ENCODE measurements at places on chromosomes 5 and 9.

- DNase-seq: no peak
Observed at GRCh38 chr5:111228520-111229220, 4.5 kb downstream of the CAMK4 start.

DNA sequence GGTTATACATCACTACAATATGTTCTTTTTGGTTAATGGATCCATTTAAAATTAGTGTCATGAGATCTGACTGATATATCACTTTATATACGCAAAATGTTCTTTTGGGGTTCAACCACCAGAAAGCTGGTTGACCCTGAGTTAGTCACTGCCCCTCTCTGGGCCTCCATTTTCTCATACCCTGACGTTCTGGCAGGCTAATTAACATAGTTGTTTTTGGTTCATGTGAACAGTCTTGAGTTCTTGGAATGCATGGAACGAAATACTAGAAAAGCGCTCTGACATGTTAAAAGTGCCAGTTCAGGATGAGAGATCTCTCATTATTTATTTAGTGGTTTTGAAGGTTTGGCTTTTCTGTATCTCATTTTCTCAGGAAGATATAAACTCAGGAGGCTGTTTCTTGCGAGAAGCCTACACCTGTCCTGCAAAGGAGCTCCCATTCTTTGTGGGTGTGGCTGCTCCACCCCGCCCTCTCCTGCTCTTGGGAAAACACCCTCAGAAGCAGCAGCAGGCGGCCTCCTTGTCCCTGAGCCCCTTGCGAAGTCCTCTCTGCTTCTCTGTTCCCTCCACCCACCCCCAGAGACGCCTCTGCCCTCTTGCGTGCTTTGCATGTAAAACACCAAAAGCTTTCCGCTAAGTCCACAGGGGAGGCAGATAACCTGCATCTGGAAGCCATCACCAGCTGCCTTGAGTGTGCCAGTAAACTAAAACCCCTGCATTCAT, 302.4 kb upstream of the PANK3 start:
- DNase-seq: no peak

DNA sequence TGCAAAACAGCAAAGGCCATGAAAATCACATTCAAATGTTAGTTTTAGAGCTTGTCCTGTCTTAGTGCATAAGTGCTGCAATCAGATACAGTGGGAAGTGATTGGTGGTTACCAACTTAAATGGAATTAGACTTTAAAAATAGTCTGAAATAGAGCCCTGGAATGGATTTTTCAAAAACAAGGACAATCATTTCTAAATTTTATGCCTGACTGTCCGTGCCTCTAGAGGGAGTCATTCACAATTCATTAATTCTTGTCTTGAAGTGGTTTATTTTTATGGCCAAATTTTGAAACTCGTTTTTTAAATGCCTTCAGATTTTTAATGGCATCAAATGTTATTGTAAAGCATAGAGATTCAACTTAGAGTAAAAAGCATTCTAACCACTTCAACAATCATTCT, 561.8 kb upstream of the DAB2 start:
- peak; percentile 3 for DNase-seq

GRCh38 chr5:87844449-87844848, 424.2 kb downstream of the TMEM161B start:
- DNase-seq: no peak

DNA sequence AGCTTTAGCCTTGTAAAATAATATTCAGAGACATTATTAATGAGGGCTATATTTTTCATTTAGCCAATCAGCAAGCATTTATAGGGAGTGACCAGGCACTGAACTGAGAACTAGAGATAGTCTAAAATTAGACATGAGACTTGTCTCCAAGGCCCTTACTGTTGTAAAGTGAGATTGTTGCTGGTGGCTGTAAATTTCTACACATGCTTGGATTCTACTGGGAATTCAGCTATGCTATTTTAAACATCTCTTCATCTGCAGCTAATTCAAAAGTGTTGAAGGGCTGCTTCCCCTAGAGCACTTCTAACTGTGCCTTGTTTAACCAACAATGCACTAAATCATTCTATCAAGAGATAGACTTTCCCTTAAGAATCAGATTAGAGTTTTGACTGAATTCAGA, 67.4 kb downstream of the CHSY3 start:
- no peak for DNase-seq

DNA sequence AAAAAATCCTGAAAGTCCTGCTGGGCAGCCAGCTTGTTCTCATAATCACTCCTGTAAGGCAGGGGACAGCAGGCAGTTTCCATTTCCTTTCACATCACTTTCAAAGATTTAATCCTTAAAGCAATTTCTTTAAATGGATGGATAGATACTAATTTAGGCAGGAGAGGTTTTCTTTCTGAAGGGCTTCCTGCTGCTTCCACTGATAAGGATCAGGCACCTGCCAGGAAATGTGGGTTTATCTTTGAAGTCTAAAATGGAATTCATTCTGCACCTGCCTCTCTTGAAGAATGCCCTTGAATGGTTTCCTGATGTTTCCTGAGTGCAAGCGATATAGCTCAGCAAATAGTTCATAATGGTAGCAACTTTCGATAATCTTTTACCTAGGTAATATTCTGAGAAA, 64.5 kb downstream of the STARD4 start:
- DNase-seq: no peak

GRCh38 chr9:111198936-111199335, 131.1 kb downstream of the OR2K2 start:
- no peak for DNase-seq

GRCh38 chr5:128304791-128305190, 221.2 kb downstream of the SLC12A2 start:
- no peak for DNase-seq

GRCh38 chr9:118331622-118332045, 627.4 kb downstream of the TLR4 start:
- DNase-seq: peak; percentile 83

DNA sequence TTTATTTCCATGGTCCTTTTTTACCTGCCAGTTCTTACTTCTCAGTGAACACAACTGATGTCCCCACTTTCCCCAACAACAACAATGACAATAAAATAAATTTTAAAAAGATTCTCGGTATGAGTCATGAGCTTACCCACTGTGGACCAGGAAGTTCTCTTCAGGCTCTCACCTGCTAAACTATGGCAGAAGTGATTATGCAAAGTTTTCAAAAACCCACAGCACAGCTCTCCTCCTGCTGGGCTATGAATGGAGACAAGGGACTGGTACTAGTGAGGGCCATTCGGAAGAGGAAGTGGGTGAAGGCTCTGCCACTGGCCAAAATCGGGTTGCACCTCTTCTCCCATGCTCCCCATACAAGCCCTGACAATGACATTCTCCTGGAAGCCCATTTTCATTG, 429.4 kb downstream of the PIK3R1 start:
- no peak for DNase-seq

DNA sequence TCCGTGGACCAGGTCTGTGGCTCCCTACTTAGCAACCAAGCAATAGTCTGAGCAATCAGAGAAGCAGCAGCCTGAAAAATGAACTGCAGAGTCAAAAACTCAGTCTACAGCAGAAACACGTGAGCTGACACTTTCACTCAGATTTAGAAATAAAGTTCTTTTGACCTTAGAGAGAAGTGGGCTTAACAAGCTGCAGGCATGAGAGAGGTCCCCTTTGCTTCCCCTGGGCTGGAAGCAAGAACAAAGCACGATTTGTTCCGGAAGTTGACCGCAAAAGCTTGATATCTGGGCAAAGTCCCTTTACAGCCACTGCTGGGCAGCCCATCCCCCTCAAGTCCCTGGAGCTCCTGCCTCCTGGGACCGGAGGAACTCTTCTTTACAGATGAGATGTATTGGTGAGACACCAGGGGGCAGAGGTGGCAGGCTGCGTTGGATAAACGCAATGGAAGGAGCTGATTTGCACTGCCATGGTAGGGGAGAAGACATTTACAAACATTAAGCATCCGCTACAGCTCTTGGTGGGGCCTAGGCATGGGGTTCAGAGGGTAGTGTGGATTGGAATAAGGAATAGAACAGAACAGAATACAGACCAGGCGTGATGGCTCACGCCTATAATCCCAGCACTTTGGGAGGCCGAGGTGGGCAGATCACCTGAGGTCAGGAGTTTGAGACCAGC, 5.8 kb upstream of the SOWAHA start:
- no peak for DNase-seq

DNA sequence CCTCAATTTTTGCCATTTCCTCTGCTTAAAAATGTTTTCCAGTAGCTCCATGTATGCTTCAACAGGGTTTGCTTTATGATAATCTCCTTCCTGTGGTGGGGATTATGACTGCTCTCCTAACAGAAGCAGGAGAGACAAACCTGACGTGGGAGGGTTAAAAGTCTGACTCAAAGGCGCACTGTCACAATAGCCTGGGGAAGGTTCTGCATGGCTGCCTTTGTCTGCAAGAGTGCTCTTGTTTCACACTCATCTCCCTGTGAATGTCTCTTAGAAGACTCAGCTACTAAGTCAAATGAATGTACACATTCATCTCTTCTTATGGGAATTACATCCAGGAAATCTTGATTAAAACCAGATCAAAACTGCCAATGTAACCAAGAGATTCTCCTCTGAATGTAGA, 90.9 kb upstream of the MTAP start:
- DNase-seq: no peak

DNA sequence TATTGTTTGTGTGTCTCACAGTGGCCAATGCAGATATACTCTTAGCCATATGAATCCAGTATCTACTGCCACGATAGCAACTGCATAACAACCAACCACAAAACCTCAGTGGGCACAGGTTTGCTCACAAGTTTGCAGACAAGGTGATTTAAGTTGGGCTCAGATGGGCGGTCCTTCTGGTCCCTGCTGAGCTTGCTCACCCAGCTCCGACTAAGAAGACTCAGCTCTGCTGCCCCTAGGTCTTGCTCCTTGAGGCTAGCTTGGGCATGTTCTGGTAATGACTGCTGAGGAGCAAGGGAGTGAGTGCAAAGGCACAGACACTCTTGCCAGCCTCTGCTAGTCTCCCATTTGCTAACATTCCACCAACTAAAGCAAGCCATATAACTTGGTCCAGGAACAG, 52.6 kb downstream of the MTX3 start:
- DNase-seq: no peak

All from stromal cell of bone marrow (primary cell).